ENCODE measurements at places on chromosomes 16 and 17.

DNA sequence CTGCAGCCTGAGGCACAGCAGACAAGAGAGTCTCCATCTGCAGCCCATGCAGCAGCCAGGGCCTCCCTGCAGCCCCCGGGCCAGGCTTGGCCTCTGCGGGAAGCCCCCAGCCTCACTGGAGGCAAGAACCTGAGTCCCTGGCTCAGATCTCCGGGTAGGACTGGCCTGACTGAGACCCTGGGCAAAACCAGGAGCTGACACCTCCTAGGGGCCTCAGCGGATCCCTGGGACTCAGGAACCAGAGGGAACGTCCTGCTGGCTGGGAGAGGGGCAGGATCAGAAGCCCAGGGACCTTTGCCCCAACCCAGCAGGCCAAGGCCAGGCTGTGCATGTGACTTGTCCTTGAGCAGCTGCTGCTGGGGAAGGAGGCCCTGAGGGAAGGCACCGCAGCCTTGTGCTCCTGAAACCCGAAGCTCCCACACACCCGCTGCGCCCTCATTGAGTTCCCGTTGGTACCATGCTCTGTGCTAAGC, 1.7 kb upstream of the PRSS21 start:
- DNase-seq: no peak

DNA sequence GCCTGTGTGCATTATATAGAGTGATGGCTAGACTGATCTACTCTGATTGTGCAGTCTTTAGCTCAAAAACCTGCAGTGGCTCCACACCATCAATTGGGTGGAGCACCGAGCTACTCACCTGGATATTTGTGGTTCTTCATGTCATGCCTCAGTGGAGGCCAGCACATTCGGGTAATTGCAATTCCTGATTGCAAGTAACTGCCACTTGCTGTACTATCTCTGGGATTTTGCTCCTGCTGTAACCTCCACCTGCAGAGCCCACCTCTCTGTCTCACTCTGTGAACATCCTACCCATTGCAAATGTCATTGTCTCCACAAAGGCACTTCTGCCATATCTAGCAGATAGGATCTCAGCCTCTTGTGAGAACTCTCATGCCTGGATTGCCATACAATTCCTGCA, 1.7 kb upstream of the CCL1 start:
- DNase-seq: no peak

DNA sequence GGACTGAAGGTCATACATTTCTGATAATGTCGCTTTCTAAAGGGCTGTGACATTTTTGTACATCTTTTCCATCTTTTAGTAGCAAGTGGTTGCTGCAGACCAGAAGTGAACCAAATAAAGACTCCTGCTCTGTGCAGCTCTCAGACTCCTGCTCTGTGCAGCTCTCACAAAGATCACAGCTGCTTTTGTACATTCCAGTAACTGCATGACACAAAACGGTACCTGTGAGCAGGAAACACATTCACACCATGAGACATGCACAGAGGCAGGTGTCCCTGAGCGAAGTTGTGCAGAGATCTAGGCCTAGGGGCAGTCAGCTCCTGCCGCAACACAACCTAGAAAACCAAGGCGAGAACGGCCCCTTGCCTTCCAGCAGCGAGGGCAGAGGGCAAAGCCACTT, 67.5 kb downstream of the KLHDC4 start:
- no peak for DNase-seq

DNA sequence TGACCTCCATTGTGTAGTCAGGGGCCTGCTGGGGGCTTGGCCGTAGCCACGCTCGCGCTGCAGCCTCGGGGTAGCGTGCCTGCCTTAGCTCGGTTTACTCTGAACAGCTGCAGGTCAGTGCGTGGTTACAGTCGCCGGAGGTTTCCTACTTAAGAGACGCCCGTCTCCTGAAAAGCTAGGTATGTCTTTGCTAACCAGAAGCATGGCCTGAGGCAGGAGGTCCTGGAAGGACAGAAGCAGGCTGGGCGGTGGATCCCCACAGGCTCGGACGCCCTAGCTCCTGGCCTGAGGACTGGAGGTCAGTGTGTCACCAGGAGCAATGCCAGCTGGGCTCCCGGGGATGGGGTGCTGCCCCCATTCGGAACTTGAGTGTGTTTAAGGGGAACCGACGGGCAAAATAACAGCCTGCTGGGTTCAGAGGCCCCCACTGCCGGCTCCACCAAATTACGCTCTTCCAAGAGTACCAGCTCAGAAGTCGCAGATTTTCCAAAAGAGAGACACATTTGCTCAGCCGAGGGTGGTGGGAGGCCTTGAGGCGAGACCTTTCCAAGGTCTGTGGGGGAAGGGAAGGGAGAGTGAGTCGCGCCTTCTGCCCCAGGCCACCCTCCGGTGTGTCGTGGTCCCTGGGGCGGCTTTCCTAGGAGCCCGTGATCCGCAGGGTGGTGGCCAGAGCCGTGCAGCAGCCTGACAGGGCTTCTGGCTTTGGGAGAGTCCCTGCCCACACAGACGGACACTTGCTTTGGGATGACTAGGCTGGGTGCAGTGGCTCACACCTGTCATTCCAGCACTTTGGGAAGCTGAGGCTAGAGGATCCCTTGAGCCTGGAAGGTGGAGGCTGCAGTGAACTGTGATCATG, 3.9 kb upstream of the GNG13 start:
- DNase-seq: no peak

DNA sequence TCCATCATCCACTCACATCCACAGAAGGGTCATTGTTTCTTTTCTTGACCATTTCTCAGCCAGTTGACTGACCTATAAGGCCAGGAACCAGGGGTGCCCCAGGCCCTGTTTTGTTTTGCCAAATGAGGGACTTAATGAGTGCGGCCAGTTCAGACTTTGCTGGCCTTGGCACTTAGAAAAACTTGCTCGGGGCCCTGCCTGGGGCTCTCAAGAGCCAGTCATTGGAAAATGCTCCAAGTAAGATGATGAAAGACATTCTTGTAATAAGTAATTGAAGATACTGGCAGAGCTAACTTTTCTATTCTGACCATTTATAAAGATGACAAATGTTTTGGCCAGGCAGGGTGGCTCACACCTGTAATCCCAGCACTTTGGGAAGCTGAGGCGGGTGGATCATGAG, 29.0 kb upstream of the CLEC18B start:
- DNase-seq: no peak

- DNase-seq: no peak
Measured at GRCh38 chr16:28879261-28879840, 1.1 kb downstream of the ATP2A1 start.

- DNase-seq: no peak
Measured at GRCh38 chr17:45584092-45585036, 93.8 kb upstream of the PLEKHM1 start.

- no peak for DNase-seq
Measured at GRCh38 chr17:73947966-73948355, 255.5 kb upstream of the RPL38 start.

GRCh38 chr17:51154176-51154575, 817 bp downstream of the NME1 start:
- DNase-seq: no peak

DNA sequence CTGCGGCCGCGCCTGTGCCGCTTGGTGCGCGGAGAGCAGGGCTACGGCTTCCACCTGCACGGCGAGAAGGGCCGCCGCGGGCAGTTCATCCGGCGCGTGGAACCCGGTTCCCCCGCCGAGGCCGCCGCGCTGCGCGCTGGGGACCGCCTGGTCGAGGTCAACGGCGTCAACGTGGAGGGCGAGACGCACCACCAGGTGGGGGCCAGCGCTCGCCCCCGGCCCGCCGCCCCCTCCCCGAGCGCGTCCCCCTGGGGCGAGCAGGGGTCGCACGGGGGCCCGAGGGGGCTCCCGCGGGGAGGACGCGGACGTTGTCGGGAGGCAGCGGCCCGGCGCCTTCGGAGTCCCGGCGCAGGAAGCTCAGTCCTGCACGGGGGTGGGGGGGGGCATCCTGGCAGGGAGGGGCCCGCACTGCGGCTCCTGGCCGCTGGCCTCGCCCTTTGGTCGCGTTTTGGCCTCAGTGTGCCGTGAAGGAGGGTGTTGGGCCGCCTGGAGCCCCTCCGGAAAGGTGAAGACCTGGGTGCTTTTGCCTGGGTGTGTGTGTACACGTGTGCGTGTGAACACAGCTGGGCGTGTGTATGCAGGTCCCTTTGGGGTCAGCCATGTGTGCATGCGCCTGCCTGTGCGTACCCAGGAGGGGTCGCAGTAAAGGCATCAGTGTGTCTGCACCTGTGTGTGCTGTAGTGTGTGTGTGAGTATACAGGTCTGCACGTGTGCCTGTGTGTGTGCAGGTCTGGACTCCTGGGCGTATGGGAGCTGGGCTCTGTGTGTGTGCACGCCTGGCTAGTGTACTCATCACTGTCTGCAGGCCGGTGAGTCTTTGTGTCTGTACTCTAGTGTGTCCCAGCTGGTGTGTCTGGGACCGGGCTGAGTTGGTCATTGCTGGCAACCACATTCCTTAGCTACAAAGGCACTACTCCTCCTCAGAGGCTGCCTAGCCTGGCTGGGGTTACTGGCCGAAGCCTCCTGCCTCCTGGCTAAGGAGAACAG, 615 bp downstream of the NHERF2 start:
- no peak for DNase-seq

DNA sequence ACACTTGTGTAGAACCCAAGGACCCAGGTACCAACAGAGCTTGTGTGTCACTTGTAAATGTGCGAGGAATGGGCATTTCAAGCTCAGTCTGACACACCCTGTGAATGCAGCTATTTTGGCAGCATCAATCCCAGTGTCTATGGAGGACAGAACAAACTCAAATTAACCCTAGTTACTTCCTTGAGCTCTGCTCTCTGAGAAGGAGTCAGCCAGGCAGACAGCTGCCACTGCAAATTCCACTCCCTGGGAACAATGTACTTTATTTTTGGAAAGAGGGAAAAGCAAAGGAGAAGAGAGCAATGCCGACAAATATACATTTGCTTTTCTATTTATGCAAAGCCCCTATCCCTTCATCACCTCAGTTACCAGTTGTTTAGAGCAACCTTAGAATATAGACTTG, 48.4 kb upstream of the NOG start:
- no peak for DNase-seq

- no peak for DNase-seq
Measured at GRCh38 chr17:410543-411401, 58.2 kb upstream of the RPH3AL start.

GRCh38 chr17:3935140-3935542, 18.9 kb upstream of the P2RX1 start:
- no peak for DNase-seq

- no peak for DNase-seq
Measured at GRCh38 chr17:46108550-46109110, 84.6 kb downstream of the KANSL1 start.

GRCh38 chr16:77250400-77250799, 51.2 kb downstream of the SYCE1L start:
- DNase-seq: no peak

- no peak for DNase-seq
Measured at GRCh38 chr16:80824623-80825364, 20.4 kb upstream of the CDYL2 start.

DNA sequence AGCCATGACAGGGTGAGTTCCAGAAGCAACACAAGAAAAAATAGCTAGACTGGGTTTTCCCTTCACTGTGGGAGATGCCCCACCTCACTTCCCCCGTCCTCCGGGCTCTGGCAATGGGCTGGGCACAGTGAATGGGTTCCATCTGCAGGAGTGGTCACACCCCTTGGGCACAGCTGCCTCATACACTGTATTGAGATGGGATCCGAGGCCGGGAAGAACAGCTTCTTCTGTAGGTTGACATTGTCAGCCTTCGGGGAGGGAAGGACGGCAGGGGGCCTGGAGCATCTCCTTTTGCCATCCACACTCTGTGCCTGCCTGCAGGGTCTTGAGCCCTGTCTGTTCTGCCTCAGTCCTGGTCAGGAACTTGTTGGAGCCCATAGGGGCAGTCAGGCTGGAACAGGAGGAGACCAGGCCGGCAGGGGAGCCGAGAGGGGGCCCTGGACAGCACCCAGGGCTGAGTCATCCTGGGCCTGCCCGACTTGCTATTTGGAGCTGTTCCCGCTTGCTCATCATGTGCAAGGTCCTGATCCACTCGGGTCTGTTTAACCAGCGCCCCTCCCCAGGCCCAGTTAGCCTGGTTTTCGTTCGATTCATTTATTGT, 286.7 kb downstream of the SEC14L1 start:
- no peak for DNase-seq

GRCh38 chr17:18984273-18985114, 20.1 kb downstream of the FAM83G start:
- DNase-seq: no peak

- DNase-seq: no peak
Measured at GRCh38 chr17:43723697-43724359, 34.8 kb downstream of the SOST start.

DNA sequence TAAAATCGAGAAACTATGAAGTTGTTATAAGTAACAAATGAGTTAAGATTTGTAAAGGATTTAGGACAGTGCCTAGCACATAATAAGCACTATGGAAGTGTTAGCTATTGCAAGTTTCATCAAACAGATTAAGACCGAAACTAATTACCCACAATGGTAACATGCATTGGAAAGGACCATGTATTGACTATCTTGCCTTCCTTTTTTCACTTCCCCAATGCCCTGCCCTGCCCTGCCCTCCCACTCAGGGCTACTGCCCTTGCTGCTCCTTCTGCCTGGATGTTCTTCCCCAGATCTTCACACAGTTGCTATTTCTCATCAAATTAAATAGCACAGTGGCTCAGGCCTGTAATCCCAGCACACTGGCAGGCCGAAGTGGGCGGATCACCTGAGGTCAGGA, 202.1 kb upstream of the PSMD7 start:
- DNase-seq: no peak

DNA sequence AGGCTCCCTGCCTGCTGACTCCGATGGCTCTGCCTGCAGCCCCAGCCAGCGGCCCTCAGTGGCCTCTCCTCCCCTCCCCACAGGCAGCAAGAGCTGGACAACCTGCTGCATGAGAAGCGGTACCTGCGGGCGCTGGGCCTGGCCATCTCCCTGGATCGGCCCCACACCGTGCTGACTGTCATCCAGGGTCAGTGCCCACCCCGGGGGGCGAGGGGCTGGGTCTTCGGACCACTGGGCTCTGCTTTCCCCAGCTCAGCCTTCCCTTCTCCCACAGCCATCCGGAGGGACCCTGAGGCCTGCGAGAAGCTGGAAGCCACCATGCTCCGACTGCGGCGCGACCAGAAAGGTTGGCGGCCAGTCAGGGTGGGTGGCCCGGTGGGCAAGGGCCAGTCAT, 3.4 kb downstream of the NOXO1 start:
- no peak for DNase-seq

DNA sequence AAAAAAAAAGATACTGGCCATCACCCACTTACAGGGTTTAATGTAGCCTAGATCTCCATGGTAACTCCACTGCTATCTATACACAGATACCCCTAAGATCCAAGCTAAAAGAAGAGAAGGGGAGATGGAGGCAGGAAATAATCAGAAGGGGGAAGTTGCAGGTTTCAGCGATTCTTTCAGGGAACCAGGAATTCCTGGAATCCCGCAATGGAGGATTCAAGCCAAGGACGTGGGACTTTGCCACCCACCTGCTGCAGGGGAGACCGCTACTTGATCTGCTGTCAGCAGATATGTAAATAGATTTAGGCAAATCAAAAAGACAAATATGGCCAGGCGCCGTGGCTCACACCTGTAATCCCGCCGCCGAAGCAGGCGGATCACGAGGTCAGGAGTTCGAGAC, 121.1 kb downstream of the AIPL1 start:
- no peak for DNase-seq

- no peak for DNase-seq
Measured at GRCh38 chr17:19254651-19255050, 17.5 kb downstream of the EPN2 start.

- DNase-seq: no peak
Measured at GRCh38 chr17:6212766-6213165, 142.6 kb downstream of the WSCD1 start.

GRCh38 chr17:68512960-68513474, 787 bp downstream of the PRKAR1A start:
- no peak for DNase-seq

All from SIG-M5 (cell line).